ENCODE measurements at places on chromosomes 11 and 22.
A peak's percentile ranks its signal among the peaks of the same experiment; 100 is the strongest.

GRCh38 chr11:74162681-74163467 is 7.9 kb downstream of the C2CD3 start:
- DNase-seq = no peak

GRCh38 chr11:36216061-36216615 is 73.1 kb downstream of the COMMD9 start:
- no peak for DNase-seq

DNA sequence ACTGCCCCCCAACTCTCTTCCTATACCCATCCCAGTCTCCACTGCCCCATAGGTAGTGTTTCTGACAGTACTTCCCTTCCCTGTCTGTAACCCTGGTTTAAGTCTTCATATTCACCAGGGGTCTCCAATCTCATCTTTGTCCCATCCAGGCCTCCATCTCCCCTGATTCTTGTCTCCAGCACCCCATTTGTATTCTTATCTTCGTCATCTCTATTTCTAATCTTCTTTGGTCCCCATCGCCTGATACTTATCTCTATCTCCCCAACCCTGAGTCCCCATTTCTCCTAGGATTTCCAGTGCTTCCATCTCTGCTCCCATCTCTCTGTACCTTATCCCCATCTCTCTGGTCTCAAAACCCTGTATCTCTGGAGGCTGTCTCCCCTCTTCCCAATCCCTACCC is 1.8 kb downstream of the PHOX2A start:
- DNase-seq = no peak

DNA sequence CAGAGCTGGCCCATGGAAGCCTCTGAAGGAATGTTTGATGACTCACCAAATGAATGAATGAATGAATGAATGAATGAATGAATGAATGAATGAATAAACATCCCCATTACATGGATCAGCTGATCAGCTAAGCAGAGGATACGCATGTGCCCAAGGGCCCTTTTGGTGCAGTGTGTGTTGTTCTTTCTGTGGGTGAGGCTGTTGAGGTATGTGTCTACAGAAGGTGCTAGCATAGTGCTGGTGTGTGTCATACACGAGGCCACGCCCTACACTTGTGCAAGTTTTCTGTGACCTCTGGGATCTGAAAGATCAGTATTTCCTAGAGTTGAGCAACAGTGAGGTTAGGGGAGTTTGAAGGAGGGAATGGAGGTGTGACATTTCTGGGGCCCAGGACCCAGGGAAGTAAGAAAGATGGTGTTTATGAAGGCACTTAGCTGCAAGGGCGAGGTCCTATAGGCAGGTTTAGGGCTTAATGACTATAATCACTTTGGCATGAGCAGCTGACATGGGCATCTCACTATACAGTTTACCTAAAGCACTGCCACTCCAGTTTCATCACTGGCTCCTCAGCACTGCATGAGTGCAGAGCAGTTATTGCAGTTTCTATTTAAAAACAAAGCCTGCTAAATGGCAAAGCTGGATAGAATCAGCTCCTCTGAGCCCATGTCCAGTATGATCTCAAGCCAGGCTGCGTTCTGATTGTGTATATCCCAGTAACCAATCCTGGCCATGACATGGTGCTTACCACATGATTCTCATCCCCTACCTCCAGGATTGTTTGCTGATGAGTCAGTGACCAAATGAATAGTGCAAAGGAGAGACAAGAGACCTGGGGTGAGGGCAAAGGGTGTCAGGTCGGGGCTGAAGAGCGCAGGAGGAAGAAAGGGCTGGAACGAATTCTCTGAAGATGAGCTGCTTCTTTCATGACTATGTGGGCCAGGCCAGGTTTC is 36.4 kb upstream of the E2F8 start:
- DNase-seq = peak; percentile 57

DNA sequence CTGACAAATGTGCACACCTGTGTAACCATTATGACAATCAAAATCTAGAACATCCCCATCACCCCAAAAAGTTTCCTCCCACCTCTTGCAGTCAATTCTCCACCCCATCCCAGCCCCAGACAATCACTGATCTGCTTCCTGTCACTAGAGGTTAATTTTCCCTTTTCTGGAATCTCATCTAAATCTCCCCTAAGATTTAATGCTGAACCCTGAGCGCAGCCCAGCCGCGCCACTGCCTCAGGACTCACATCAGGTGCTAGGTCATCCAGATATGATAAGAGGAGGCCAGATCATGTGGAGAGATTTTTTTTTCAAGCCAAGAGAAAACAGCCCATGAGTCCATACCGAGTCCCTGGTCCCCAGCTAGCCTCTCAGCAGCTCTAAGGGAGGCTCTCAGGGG is 4.3 kb upstream of the TMPRSS13 start:
- no peak for DNase-seq

DNA sequence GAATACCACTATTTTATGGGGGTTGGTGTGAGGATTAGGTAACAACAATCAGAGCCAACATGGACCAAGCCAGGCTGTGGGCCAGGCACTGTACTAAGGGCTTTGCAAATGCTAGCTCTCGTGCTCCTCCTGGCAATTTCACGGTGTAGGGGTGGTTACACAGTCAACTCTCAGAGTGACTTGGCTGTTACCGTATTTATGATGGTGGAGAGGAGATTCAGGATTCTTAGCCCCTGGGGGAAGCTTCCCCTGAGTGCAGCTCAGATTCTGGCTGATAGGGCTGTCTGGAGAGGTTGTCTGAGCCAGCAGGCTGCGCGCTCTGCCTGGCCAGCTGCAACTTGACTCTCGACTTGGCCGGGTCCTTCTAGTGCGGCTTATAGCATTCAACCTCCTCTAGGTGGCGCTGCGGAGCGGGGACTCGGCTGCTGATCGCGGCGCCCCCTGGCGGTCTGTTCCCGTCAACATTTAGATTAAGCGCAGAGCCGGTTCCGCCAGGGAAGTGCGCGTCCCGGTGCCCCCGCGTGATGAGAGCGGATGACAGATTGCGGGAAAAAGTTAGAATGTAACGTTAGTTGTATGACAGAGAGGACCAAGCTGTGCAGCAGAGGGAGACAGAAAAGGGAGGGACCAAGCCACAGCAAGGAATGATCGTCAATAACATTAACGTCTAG is 4.5 kb upstream of the NCF4 start:
- DNase-seq = peak; percentile 94

DNA sequence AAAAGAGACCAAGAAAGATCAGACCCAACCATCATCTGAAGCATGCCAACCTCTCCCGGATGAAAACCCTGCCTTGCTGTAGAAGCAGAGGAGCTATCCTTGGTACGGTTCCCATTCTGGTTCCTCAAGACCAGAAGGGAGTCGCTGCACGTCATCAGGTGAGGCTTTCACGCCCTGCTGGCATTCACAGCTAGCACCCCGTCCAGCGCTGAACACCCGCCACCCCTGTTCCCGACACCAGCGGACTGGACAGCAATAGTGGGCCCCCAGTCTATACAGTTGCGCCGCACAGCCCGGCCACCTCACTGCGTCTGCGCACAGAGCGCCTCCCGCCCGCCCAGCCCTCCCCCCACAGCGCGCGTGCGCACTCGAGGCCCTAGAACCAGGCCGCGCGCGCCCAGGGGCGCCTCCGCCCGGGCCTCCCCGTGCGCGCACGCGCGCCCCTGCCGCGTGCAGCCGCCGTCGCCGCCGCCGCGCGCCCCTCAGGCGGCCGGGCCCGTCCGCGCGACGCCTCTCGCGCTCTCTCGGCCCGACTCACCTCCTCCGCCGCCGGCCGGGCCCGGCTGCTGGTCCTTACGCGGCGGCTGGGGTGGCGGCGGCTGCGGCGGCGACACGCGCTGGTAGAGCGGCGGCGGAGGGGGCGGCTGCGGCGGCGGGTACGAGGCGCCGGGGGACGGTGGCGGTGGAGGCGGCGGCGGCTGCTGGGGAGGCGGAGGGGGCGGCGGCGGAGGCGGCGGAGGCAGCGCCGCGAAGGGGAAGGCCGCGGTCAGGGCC is 706 bp downstream of the SF1 start:
- peak; percentile 95 for DNase-seq

GRCh38 chr11:33731723-33732531 is 4.3 kb downstream of the CD59 start:
- no peak for DNase-seq

DNA sequence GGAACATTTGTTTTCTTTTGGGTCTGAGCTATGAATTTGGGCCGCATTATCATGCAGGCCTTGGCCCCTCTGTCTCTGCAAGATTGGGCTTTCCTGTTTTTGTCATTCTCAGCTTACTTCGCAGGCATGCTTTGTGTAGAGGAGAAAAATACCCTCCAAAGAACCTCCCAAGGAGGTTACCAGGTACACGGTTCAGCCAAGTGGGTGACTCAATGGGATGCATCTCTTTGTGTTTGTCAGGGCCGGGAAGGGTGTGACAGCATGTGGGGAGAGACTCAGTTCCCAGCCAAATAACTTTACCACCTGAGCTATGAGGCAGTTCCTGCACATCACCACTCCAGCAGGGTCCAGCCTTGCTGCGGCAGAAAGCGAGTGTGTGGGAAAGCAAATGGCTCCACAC is 47.8 kb upstream of the CLDN5 start:
- no peak for DNase-seq

DNA sequence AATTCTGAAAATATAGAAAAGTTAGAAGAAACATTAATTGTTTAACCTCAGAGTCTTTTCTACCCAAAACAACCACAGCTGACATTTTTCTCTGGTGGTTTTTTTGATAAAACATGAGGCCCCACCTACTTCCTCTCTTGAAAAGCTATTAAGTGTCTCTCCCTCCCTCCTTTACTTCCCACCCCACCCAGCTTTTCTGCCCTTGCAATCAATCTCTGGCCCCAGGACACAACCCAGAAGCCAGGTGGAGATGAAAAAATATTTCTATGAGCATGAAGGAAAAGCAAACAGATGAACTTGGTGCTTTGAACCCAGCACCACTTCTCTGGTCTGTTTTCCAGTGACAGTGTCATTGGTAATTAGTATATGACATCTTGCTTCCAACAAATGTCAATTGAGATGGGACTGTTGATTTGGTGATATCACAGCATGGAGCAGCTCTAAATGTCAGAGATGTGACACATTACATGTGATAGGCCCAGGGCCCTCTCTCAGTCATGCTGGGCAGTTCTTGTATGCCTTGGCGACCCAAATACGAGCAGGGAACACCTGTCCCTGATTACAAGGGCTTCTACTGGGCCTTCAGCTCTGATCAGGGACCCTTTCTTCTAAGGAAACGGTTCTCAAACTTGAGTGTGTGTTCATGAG is 23.9 kb upstream of the TMPRSS13 start:
- DNase-seq = no peak

- DNase-seq = no peak
These were observed 39.7 kb downstream of the ADAMTS8 start for GRCh38 chr11:130388607-130389205.

- DNase-seq = peak; percentile 44
These were observed 55.4 kb downstream of the CDON start for GRCh38 chr11:126007238-126007637.

Measured in hepatocyte (in vitro differentiated cells).